ENCODE measurements at places on chromosomes 3 and 15.
A peak's percentile ranks its signal among the peaks of the same experiment; 100 is the strongest.

GRCh38 chr3:66655044-66655443 lies 154.2 kb upstream of the LRIG1 start:
- DNase-seq, result no peak

DNA sequence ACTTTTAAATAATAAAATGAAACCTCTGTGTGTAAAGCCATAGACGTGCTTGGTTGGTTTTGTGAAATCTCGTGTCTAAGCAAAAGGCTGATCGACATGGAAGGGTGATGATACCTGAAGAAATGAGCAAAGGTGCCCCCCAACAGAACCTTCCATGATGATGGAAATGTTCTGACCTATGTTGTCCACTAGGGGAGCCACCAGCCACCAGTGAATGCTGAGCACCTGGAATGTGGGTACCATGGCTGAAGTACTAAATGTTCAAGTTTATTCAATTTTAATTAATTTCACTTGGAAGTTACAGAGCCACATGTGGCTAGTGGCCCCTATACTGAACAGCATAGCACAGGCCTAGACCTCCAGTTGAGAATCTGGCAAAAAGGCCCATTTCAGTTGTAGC lies 158.8 kb downstream of the POLR2M start:
- DNase-seq, result no peak

DNA sequence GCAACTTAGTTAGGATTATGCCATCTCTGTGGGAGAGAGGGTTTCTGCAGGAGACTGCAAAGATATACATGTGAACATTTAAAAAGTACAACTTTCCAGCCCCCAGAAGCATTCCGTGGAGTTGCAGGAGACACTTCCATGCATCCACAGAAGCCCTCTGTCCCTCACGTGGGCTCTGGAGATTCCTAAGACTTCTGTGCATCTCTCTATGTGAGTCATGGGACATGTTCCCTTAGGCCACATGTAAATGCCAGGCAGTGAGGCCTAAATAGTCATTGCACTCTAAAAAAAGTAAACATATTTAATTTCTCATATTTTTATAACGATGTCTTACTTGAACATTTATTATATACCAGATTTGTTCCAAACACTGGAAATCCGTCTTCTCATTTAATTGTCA lies 126.5 kb upstream of the ROPN1 start:
- peak; percentile 69 for DNase-seq

GRCh38 chr3:88031642-88032077 lies 27.1 kb downstream of the CGGBP1 start:
- DNase-seq, result peak; percentile 44

- peak; percentile 38 for DNase-seq
These were observed 736 bp downstream of the ARHGEF26 start for GRCh38 chr3:154121701-154122551.

GRCh38 chr15:91469632-91470567 lies 369.8 kb downstream of the SV2B start:
- no peak for DNase-seq

Measured in fibroblast of skin of scalp (primary cell).